NCI-H524 treated with DMSO at 0.1 percent for 48 hours (cell line): ENCODE measurements at places on chromosomes 11 and 22.

DNA sequence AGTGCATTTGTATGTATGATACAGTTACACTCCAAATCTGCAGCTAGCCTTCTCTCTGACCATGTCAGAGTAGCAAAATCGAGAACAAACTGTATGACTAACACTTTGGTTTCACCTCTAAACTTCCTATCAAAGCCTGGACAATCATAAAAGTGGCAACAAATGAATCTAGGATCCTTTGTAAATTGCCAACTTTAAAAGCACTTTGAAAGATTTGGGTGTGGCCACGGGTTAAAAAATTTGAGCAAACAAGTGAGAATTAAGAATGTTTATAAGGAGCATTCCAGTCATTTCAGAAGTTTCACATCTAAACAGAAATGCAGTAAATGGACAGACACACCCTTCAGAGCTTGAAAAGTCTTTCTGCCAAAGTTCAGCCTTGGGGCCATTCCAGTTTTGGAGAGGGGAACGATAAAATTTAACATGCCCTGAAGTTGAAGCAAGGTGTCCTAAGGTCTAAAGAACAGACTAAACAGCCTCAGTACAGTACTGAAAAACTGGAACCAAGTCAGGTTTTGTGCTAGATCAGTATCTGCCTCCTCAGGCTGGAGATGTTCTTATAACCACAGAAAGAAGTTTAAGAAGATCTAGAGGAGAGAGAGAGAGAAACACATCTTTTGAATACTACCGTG, 181.9 kb upstream of the BDNF start:
- no peak for DNase-seq

GRCh38 chr11:85848006-85848405, 7.2 kb upstream of the CCDC83 start:
- no peak for DNase-seq

DNA sequence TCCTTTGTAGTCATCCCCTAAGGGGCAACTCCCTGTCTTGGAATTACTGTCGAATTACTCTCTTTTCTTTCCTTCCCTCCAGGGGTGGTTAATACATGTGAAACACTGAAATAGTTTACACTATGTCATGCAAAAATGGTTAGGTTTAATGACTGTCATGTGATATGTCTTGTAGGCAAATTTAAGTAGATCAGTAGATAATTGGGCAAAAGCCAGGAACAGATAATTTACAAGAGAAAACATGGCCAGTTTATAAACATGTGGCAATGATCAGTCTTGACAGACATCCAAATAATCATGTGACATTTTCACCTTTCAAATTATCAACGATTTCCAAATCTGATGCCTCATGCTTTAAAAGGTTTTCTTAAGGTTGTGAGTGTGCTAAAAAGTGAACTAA, 3.9 kb downstream of the VWA5A start:
- DNase-seq, result no peak

DNA sequence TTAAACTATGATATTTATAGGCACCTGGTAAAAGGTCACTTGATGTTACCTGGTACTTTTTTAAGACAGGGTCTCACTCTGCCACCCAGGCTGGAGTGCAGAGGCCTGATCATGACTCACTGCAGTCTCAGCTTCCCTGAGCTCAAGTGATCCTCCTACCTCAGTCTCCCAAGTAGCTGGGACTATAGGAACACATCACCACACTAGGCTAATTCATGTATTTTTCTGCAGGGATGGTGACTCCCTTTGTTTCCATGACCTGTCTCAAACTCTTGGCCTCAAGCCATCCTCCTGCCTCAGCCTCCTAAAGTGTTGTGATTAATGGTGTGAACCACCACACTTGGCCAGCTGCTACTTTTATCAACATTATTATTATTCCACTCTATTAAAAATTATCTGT, 47.6 kb downstream of the OR4C45 start:
- DNase-seq, result no peak

GRCh38 chr11:44388828-44389657, 79.1 kb upstream of the ALX4 start:
- DNase-seq, result no peak

GRCh38 chr11:95676308-95676707, 113.3 kb downstream of the FAM76B start:
- DNase-seq, result no peak

DNA sequence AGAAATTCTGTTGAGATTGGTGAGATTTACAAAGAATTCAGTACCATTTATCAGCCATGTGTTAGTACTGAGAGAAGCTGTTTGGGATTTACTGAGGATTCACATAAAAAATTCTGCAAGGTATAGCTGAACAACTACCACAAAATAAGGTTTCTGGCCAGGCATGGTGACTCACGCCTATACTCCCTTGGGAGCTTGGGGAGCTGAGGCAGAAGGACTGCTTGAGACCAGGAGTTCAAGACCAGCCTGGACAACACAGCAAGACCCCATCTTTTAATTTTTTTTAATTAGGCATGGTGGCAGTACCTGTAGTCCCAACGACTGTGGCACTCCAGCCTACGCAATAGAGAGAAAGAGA, 86.7 kb downstream of the SIK3 start:
- DNase-seq, result no peak

- DNase-seq, result no peak
These were observed 174.8 kb downstream of the KCNA4 start for GRCh38 chr11:29842061-29842460.

- no peak for DNase-seq
These were observed 129.4 kb downstream of the OSBP2 start for GRCh38 chr22:30824096-30824495.

DNA sequence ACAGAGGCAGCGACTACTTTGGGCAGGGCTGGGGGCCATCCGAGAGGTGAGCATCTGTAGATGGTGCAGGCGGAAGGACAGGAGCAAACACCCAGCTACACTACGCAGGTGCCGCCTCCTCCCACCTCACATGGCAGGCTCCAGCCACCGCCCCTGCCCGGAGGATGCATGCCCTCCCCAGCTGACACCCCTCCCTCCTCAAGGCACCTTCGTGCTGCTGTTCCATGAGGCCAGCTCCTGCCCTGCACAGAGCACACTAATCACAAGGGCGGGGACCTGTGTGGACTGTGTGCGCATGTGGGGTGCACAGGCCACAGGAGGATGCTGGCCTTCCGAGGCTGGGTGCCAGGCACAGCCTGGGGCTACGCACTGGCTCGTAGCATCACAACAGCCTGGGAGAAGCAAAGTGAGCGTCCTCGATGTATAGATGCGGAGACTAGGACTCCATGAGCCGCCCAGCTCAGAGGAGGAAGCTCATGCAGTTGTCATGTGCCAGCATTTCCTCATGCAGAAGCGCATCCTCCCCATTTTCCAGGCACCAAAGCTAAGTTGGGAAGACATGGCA, 32.8 kb upstream of the HMOX1 start:
- DNase-seq, result no peak

DNA sequence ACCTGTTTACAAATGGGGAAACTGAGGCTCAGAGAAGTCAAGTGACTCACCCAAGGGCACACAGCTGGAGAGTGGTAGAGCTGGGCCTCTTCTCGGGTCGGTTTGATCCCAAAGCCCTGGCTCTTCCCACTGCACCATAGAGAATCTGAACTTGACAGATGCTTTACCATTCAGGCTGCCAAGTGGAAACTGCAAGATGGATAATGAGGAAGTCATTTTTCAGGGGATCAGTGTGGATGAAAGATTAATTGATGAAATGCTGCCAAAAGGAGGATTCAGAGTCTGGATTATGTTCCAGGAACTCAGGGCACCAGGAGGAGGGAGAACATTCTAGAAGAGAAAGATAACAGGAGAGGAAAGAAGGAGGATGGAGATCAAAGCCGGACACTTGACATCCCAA, 185.9 kb upstream of the ZBED5 start:
- DNase-seq, result no peak

DNA sequence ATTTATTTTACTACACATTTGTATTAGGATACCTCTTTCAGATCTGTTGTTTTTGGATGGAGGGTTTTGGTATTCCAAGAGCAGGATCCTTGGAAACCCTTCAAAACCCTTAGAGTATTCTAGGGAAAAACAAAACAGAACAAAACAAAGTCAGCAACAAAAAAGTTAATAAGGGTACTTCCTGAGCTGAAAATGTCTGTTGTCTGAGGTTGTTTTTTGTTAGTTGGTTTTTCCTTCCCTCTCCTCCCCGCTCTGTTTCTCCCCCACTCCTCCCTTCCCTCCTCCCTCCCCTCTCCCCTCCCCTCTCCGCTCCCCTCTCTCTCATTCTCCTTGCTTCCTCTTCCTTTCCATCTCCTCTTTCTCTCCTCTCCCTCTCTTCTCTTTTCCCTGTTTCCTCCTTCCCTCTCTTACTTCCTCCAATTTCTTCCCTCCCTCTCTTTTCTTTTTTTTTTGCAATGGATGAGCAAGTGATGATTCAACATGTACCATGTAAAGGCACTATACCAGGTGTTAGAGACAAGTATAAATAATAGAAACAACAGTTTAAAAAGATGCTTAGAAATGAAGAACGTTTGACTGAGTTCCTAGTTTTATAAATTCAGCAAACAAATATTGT, 160.6 kb downstream of the TMEM135 start:
- DNase-seq, result no peak

GRCh38 chr11:17506942-17507341, 30.3 kb upstream of the ABCC8 start:
- DNase-seq, result no peak

- DNase-seq, result no peak
These were observed 205.2 kb downstream of the BRD1 start for GRCh38 chr22:49622241-49623105.

GRCh38 chr11:42631220-42631843, 680.5 kb upstream of the API5 start:
- peak; percentile 1 for DNase-seq

DNA sequence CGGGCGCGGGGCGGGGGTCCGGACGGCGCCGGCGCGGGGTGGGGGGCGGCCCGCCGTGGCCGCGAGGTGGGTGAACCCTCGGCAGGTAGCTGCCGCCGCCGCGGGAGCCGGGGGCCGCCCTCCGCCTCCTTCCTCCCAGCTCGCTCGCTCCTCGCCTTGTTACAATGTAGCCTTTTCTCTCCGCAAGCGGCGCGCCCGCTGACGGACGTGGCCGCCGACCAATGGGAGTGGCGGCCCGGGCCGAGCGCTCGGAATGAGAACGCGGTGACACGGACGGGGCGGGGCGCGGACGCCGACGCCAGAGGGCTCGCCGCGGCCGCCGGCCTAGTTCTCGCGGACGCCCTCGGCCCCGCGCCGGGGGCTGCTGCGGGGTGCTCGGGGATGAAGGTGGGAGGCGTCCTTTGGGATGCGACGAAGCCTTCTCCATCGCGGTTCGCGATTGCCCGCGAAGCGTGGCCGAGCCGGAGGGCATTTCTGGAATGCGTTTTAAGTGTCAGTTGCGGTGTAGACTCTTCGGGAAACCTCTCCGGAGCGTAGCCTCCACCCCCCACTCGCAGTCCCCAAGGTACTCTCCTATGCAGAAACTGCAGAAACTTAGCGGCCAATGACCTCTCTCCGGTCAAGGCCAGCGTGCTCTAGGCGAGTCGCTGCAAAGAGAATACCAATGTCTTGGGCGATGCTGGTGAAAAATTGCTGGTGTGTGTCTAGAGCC, 734 bp downstream of the PRDM11 start:
- peak; percentile 47 for DNase-seq

DNA sequence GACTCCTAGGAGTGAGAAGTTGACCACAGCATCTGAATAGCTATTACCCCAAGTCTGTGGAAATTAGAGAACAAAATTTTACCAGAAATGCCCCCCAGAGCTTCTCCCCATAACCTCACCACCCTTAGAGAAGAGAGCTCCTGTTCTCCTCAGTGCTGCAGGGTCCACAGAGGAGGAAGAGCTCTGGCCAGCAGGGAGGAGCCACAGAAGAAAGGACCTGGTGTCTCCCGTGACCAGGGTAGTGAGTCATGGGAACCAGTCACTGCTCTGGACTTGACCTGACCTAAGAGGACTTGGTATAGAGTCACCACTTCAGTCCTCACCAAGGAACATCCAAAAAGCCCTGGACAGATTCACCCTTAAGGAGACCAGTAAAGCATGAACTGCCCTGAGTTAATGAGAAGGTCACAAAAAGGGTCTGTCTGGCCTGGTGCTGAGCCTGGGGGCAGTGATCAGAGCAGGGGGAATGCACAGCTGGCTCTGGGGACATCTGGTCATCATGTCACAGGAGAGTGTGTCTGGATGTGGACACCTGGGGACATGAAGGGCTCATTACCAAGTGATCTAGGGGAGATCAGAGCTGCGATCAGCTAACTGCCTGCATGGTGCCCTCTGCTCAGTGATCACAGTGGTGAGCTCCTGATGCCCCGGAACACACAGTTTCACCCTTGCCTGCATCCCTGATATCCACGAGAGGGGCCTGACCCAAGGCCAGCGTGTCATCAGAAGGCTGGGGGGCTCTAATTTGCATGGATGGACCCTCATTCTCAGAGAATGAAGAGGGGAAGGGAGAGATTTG, 103.3 kb upstream of the TOP3B start:
- no peak for DNase-seq

DNA sequence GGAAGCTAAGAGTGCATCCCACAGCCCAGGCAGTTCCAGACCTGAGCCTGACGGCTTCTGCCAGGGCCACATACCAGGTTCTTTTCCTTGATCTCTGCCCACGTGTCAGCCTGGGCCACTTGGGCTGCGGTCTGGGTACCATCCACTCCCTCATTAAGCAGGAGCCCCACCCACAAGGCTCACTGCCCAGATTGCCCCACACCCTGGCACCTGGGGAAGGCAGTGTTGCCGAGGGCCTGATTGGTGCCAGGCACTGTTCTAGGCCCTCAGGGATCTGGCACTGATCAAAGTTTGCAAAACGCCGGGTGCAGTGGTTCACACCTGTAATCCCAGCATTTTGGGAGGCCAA, 15.4 kb downstream of the GGA1 start:
- no peak for DNase-seq

GRCh38 chr11:4102711-4103110, 8.1 kb downstream of the RRM1 start:
- DNase-seq, result no peak

DNA sequence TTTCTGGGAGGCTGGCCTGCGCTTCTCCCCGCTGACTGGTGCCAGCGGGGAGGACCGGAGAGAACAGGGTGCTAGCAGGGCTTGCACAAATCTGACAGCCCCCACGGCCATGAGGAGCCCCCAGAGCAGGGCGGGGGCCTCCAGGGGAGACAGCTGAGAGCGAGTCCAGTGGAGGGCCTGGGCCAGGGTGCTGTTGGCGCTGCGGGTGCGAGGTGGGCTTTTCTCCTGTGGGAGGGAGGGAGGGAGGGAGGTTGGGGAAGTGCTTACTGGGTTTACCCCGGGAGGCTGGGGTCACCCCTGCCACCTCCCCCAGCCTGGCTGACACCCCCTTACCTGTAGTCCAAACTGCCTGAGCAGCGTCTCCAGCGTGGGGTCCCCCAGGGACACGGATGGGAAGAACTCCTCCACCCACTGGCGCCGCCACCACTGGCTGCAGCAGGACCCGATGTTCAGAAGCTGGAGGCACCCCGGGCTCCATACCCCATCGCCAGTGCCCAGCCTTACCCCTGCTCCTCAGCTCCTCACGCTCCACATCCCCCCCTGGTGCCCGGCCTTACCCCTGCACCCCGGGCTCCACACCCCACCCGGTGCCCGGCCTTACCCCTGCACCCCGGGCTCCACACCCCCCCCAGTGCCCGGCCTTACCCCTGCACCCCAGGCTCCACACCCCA, 3.9 kb downstream of the LMF2 start:
- no peak for DNase-seq
